ENCODE measurements at places on chromosomes 3 and 15.

DNA sequence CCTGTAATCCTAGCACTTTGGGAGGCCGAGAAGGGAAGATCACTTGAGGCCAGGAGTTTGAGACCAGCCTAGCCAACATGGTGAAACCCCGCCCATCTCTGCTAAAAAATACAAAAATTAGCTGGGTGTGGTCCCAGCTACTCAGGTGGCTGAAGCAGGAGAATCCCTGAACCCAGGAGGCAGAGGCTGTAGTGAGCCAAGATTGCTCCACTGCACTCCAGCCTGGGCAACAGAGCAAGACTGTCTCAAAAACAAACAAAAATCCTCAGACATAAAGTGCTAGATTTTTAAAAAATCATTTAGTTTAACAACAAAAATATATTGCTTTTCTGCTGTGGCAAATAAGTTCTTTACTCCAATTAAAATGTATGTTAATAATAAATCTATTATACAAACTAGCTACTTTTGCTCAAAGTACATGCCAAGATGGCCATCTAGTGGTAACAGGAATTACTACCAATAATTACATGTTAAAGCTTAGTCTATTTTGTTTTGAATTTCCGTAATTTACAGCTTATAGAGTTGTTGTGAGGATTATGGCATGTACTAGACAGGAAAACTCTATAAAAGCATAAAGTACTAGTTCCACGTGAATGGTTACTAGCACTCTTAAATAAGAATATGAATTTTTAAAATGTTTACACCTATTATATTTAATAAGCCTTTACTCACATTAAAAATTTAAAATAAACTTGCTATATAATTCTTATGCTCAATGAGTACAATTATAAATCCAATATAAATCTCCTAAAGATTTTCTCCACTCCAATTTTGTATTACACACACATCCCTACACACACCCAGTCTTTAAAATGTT lies 39.0 kb downstream of the GABPB1 start:
- DNase-seq, result peak; percentile 11

GRCh38 chr15:100172356-100173024 lies 169.3 kb downstream of the ADAMTS17 start:
- DNase-seq, result no peak

- DNase-seq, result no peak
These were observed 58.5 kb downstream of the STARD5 start for GRCh38 chr15:81265256-81265943.

- DNase-seq, result no peak
These were observed 532.3 kb downstream of the FOXP1 start for GRCh38 chr3:71051259-71051595.

DNA sequence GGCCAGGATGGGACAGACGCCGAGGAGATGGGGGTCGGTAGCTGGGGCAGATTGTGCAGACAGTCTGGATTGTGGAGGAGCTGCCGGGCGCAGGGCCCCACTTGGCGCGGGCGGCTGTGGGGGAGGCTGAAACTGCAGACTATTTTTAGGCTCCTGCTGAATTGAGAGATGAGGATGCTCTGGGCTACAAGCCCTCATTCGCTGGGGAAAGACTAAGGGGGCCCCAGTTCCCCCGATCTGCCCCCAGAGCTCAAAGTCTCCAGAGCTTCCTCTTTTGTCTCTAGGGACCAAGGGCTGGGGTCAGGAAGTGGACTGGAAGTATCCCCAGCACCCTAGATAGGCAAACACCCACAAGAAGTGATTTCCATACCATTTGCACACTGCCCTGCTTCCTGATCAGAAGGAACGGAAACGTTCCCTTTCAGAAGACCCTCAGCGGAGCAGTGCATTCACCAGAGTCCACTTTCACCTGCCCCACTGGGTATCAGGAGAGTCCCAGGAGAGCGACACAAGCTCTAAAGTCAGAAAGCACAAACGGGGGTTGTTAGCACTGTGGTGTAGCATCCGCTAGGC lies 29.7 kb downstream of the SEMA7A start:
- no peak for DNase-seq

GRCh38 chr3:129289201-129289921 lies 10.7 kb downstream of the HMCES start:
- DNase-seq, result no peak

DNA sequence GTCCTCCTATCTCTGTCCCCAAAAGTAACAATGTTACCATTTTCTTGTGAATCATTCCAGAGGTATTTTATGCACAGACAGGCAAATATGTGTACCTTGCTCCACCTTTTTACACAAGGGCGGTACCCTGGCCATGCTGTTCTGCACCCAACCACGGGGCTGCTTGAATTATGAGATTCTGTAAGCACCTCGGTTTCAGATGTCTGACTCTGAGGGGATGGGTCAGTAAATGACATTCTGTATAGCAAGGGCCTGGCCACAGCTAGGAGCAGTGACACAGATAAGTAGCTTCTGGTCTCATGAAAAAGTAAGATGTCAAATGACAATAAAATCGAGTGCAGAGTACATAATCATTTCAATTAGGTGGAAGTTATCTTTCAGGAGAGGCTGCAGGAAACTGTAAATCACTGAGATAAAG lies 30.4 kb upstream of the FLNB start:
- DNase-seq, result no peak

- peak; percentile 39 for DNase-seq
These were observed 38.0 kb downstream of the PRICKLE2 start for GRCh38 chr3:64187065-64187959.

GRCh38 chr15:31013863-31014607 lies 22.6 kb upstream of the MTMR10 start:
- DNase-seq, result no peak

DNA sequence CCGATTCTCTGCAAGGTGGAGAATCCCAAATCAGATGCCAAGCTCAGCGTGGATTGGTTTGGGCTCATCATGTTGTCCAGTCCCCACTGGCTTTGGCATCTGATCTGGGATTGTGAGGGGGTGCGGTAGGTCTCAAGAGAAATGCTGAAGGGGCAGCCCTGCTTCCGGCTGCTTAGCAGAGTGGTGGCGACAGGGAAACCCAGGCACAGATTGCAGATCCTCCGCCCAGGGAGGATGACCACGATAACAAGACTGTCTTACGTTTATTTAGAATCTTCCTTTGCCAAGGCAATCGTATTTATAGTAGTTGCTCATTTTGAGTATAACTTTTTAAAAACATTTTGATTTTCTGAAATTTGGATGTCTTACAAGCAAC lies 61.1 kb downstream of the SLC12A8 start:
- DNase-seq, result peak; percentile 17

GRCh38 chr3:101676216-101676764 lies 642 bp downstream of the ZBTB11 start:
- DNase-seq, result peak; percentile 94

DNA sequence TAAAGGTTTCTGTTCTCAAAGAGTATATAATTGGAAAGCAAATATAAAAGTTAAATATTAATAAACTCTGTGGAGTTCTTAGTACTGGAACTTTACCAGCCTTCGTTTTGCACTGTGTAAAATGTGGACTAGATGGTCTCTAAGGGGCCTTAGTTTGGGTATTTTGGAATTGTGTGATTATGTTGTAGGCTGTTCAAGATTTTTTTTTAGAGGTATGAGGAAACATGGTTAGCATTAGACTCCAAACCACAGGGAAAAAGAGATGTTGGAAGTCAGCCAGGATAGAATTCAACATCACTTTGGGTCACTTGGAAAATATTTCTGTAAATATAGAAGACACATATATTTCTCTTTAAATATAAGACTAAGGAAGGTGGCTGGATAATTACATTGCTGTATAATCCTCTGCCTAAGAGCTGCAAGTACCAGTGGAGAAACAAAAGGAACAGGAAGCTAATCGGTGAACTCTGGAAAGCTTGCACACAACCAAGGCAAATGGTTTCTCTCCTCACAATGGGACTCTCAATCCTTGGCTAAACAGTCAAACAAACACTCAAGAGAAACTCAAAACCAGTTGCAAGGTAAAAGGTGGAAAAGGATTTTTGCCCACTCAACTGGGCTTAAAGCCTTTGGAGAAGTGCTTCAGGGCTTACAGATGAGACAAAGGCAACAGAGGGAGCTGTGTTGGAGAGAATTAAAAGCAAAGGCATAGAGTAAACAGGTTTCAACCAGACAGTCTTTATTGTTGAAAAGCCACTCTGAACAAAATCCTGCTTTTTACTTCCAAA lies 141.7 kb downstream of the NR1D2 start:
- DNase-seq, result no peak

GRCh38 chr15:74795966-74796625 lies 14.2 kb downstream of the CSK start:
- no peak for DNase-seq

GRCh38 chr3:127722091-127722784 lies 49.5 kb downstream of the ABTB1 start:
- DNase-seq, result no peak
